ENCODE measurements at places on chromosomes 2 and 18.

DNA sequence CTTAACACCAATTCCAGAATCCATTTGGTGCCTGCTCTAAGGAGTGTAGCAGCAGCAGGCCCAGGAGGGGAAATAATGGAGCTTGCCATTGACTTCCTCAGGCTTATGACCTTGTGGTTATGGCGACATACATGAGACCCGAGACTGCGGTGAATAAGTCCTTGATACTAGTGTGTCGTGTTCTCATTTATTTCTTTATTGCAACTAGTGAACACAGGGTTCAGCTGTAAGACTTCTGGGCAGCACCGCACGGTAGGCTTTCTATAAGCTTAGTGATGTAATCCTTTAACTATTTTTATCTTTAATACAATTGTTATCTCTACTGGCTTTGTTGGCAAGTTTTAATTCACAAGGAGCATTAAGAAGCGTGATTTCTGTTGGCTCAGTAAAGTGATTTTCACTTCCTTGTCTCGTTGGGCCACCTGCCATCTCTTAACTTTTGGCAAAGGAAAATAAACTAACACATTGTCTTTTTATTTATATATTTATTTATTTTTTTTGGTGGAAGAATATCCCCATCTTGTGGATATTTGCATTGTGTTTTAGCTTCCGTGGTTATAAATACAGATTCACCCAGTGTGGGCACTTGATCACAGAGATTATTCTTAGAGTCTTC is 139.8 kb downstream of the LTBP1 start:
- no peak for DNase-seq

- DNase-seq, result no peak
These were observed 69.7 kb upstream of the KCNE4 start for GRCh38 chr2:222982010-222982908.

GRCh38 chr2:207150284-207150683 is 15.5 kb downstream of the KLF7 start:
- DNase-seq, result no peak

GRCh38 chr2:148742373-148742772 is 97.8 kb downstream of the EPC2 start:
- no peak for DNase-seq

DNA sequence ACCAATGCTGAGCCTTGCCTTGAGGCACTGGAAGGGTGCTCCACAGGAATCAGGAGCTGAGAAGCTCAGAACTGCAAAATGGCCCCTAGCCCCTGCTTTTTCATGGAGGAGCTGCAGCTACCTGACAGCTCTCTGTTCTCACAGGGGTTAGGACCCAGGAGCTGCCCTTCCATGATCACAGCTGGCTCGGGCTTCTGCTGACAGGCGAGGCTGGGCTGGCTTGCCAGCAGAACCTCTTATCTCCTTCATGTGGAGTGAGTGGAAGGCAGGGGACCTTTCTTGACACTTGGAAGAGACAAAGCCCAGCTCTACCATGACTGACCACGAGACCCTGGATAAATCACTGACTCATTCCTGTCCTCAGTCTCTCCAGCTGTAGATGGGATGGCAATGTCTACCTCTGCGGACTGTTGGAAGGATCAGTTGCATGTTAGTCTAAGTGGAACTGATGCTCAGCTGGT is 113.4 kb downstream of the CAPN13 start:
- no peak for DNase-seq

Data from T follicular helper cell (primary cell).